Posterior vena cava (tissue), 2 donors: ENCODE measurements at places on chromosomes 1 and 21. TPM values are rescaled to one million over a fixed set of nuclear protein-coding genes. Genes with fewer than 3 reads are reported as not detected.

GRCh38 chr1:157678721-157679120 lies 21.8 kb downstream of the FCRL3 start:
- DNase-seq, result no peak

GRCh38 chr21:43623588-43623987 lies 35.7 kb downstream of the HSF2BP start:
- DNase-seq, result no peak

GRCh38 chr21:31780944-31781343 lies 49.0 kb upstream of the SCAF4 start:
- no peak for DNase-seq

Gene SDHC
- 119 TPM for total RNA-seq

DNA sequence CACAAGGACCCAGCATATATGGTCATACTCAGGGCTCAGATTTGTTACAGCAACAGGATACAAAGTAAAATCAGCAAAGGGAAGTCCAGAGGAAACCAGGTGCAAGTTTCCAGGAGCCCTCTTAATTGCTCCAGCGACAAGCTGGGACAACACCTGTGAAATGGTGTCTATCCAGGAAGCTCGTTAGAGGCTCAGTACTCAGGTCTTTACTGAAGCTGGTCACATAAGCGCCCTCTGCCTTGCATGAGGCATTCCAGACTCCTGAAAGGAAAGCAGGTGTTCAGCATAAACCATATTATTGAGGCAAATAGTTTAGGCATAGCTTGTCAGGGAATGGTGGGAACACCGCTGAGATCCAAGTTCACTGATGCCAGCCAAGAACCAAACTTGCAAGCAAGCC lies 231.0 kb downstream of the SLC35F3 start:
- DNase-seq, result no peak

DNA sequence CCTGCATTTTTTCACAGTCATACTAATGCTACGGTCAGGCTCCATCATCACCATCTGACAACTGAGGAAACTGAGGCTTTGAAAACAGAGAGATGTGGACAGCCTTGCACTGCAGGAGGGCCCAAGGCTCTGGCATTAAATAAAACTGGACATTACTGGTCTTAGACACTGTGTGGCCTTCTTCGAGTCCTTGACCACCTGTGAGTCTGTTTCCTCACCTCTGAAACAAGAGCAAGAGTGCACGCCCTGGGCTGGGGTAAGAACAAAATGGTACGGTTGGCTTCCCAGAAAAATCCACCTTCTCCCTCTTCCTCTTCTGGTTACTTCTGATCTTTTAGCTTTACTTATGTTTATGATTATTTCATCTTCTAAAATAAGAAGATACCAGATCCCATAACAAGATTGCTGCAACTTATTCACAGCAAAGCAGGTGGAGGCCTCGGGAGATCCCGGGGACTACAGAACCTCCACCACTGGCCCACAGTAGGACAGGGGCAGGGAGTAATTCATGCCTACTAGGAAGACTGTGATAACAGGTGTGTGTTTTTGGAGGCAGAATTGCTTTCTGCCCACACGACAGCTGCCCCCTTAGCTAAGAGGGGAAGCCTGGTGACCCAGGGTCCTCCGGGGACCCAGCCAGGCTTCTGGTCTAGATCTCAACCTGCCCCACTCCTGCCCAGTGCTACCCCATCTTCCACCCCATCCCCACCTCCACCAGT lies 156.4 kb upstream of the EDN2 start:
- no peak for DNase-seq

GRCh38 chr1:203662360-203662759 lies 35.7 kb downstream of the ATP2B4 start:
- DNase-seq, result no peak

Gene HNRNPU
- total RNA-seq, result 186 TPM

- no peak for DNase-seq
Observed at GRCh38 chr1:198232378-198232777, 75.6 kb downstream of the NEK7 start.

DNA sequence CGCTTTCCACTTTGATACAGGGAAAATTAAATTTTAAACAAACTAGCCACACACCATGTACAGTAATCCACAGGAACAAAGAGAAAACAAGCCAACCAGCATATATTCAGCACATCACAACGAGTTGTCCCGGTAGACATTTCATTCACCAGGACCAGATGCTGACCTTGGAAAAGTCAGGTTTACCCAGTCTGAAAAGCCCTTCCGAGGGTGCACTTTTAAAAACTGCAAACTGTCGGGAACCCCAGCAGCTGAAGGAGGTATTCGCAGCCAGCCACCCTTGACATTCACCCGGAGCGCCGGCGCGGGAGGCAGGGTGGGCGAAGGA lies 1.2 kb downstream of the MCOLN3 start:
- no peak for DNase-seq

Gene DCST2
- total RNA-seq, result 1.1 TPM

DNA sequence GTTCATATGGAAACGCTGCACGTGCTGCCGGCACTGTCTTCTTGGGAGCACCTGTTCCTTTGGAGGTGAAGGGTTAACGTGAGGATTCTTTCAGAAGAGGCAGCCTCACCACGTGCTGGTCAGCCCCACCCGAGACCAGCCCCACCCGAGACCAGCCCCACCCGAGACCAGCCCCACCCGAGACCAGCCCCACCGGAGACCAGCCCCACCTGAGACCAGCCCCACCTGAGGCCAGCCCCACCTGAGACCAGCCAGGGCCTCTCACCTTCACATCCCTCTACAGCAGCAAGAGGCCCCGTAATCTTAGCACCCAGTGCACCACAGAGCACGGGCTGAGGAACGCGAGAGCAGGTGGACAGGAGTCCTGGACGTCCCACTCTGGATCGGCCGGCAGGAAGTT lies 18.0 kb downstream of the PRDM16 start:
- DNase-seq, result no peak

GRCh38 chr1:32031578-32032274 lies 18.1 kb downstream of the KHDRBS1 start:
- no peak for DNase-seq

GRCh38 chr1:92184632-92185031 lies 33.1 kb upstream of the C1orf146 start:
- no peak for DNase-seq

Gene B3GALT2
- 0.88 TPM for total RNA-seq

Gene CCDC30
- total RNA-seq, result 4.6 TPM

GRCh38 chr1:247104965-247105364 lies 809 bp upstream of the ZNF669 start:
- DNase-seq, result no peak

Gene BGLAP
- not detected for total RNA-seq

GRCh38 chr1:173266841-173267240 lies 59.7 kb upstream of the TNFSF4 start:
- DNase-seq, result no peak

- no peak for DNase-seq
Observed at GRCh38 chr1:241985787-241986186, 13.1 kb downstream of the MAP1LC3C start.

DNA sequence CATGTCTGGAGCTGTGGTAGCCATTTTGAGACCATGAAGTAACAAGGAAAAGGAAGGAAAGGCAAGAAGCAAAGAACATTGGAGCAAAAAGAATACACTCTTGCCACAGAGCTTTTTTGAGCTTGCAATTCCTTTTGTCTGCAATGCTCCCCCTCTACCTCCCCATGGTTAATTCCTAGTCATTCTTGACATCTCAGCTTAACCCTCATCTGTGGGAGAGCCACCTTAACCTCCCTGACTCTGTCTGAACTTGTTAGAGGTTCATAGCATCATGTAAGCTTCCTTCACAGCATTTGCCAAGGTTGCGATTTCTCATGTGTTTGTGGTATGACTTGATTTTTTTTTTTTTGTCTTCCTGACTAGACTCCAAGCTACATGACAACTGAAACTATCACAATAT lies 564.1 kb upstream of the PLXNA2 start:
- no peak for DNase-seq

DNA sequence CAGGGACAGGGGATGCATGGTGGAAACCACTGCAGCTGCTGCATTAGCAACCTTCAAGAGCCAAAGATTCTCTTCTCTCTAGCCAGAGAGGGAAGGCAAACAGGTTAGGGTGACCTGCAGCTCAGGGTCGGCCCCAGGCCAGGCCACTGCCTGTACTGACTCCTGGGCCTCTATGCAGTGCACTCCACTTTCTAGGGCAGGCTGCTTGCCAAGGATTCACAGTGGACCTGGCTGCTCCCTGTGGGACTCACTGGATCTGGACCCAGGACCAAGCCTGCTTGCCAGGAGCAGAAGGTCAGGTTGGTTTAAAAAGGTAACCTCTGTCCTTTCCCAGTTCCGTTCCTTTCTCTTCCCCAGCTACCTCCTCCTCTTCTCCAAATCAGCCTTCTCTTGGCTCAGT lies 52.4 kb downstream of the HIVEP3 start:
- no peak for DNase-seq
